A375 (cell line): ENCODE measurements at places on chromosomes 6 and 20. TPM values are rescaled to one million over a fixed set of nuclear protein-coding genes. Genes with fewer than 3 reads are reported as not detected.

Gene DPPA5
- total RNA-seq = not detected in 2 replicates

Gene KHDRBS2
- 0.08 and 0.45 TPM in 2 replicates for total RNA-seq

Gene VSX1
- not detected in 2 replicates for total RNA-seq

Gene LRRC73
- 0.93 and 1.9 TPM in 2 replicates for total RNA-seq

Gene CRISP3
- not detected in 2 replicates for total RNA-seq

Gene SLA2
- total RNA-seq = 0.08 TPM in 1 of 2 replicates, not detected in the other

Gene LPA
- not detected in 2 replicates for total RNA-seq

Gene BCAS4
- 9.0 and 20.6 TPM in 2 replicates for total RNA-seq

Gene SAMD3
- total RNA-seq = 0.19 and 0.64 TPM in 2 replicates

Gene HLA-DMA
- total RNA-seq = 46.9 and 55.9 TPM in 2 replicates

Gene SLC22A7
- total RNA-seq = not detected in 2 replicates
